Hematopoietic multipotent progenitor cell treated with erythropoietin and hydrocortisone succinate and interleukin-3 and kit ligand, for 4 days (in vitro differentiated cells): ENCODE measurements at places on chromosomes 12 and 14.

GRCh38 chr12:106126441-106127337, 12.1 kb downstream of the NUAK1 start:
- DNase-seq, result no peak

DNA sequence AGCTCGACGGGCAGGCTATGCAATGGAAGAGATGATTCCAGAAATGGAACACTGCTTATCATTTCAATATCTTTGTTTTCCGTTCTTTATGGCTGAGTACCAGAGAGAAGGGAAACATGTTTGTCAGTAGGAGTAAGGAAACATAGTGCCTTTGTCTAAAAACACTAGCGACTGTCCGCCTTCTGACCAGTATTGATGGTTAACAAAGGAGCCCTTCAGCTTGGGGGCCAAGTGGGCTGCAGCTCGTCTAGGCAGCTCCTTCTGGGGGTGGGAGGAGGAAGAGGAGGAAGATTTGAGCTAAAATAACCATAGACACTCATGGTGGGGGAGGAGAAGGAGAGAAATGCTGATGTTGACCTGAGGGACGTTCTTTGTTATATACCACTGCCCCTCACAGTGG, 15.0 kb downstream of the COQ5 start:
- DNase-seq, result no peak

GRCh38 chr14:80809663-80810062, 131.9 kb downstream of the CEP128 start:
- no peak for DNase-seq

DNA sequence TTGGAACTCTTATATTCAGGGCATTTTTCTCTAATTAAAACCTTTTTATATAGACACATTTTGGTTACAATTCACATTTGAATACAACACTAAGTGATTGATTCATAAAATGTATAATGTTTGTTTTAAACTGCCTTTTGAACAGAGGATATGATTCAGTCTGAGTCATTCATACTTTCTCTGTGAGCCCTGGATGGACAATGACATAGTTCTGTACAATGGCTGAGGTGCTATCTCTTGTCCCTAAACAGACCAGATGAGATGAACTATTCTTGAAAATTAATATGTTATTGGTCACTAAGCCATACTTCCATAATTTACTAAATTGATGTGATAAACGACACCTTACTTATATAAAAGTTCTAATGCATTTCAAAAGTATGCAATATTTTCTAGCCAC, 199.7 kb upstream of the ATXN7L3B start:
- no peak for DNase-seq

- DNase-seq, result no peak
Measured at GRCh38 chr12:3061501-3062215, 15.5 kb upstream of the TSPAN9 start.

GRCh38 chr14:53367644-53368026, 214.5 kb upstream of the DDHD1 start:
- DNase-seq, result no peak

- no peak for DNase-seq
Measured at GRCh38 chr12:112901271-112901670, 5.5 kb upstream of the OAS1 start.

DNA sequence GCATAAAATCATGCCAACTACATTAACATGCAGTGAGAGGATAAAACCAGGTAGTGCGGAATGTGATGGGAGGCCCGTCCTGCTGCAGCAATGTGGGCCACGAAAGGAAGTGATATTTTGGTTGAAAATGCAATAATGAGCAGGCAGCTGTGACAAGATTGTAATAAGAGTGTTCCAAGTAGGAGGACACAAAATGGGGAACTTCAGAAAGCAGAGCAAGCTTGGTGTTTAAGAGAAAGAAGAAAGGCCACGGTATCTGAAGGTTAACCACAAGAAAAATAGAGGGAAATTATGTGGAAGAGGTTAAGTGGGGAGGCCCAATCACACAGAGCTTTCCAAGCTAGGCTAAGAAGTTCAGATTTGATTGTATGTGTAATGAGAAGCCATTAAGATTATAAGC, 34.3 kb downstream of the OVCH1 start:
- DNase-seq, result peak; percentile 22

DNA sequence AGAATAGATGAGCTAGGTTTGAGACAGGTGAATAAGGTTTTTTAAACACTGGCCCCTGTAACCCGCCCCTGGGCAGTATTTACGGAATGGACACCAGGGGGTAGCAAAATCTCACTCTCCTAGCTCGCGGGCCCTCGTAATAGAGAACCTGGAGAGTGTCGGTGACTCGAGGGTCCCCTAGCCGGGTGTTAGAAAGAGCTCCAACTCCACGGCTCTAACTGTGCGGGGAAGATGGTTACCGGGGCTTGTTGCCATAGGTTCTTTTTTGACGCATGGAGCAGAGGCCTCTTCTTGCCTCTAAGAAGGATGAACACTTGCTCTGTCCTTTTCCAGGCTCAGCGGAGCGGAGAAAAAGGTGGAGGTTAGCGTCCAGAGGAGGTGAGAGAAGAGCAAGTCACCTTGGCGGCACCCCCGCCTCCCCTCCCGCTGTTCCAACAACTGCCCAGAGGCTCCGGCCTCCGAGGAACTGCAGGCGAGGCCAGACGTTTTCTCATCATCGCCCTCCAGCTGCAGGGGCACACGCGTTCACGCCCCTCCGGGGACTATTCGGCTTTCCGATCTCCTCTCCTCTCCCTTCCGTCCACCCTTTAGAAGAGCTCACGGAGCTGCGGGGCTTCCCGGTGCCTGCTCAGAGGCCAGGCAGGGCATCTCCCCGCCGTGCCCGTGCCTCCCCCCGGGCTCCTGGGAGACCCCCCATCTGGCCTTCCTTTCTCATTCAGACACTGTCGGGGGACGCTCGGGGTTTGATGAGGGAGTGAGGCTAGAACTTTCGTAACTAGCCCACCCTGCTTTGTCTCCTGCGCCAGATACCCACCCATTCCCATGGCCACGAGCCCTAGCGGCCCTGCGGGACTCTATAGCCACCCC, 1.4 kb upstream of the ARHGEF40 start:
- peak; percentile 89 for DNase-seq

DNA sequence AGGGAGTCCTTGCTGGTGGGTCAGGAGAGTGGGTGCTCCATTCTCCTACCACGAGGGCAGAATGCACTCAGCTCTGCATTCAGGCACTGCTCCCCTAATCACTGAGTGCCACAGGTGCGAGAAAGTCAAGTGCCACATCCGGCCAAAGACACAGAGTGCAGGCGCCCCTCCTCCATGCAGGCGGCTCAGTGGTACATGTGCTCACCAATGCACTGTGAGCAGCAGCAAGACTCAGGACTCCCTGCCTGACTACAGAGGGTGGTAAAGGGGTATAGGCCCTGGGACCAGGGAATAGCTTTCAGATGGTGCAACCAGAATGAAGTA, 32.9 kb downstream of the ZFYVE21 start:
- no peak for DNase-seq

GRCh38 chr12:15605881-15606590, 183.2 kb downstream of the EPS8 start:
- no peak for DNase-seq

DNA sequence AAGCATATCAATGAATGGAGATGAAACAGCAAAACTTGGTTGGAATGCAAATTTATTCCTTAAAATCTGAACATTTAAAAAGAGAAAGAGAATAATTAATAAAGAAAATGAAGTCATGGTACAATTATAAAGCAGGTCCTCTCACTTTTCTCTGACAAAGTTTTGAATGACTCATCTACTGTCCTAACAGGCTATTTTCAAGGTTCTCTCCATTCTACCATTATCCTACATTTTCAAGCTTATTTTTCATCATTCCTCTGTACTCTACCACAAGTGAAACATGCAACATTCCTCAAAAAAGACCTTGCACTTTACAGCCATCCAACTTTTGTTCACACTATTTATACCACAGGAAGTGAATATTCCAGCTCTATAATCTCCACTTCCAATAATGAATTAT, 36.9 kb upstream of the AP4S1 start:
- DNase-seq, result no peak

GRCh38 chr12:6204533-6205143, 4.4 kb downstream of the CD9 start:
- DNase-seq, result peak; percentile 61

GRCh38 chr12:18284386-18284785, 23.1 kb downstream of the PIK3C2G start:
- no peak for DNase-seq

- DNase-seq, result peak; percentile 71
Measured at GRCh38 chr14:68404652-68405183, 388.1 kb downstream of the ZFP36L1 start.

GRCh38 chr12:630656-631632, 32.3 kb downstream of the NINJ2 start:
- no peak for DNase-seq

GRCh38 chr12:89154743-89155499, 197.4 kb downstream of the DUSP6 start:
- DNase-seq, result peak; percentile 77

GRCh38 chr14:28755198-28755815, 11.3 kb upstream of the FOXG1 start:
- no peak for DNase-seq

DNA sequence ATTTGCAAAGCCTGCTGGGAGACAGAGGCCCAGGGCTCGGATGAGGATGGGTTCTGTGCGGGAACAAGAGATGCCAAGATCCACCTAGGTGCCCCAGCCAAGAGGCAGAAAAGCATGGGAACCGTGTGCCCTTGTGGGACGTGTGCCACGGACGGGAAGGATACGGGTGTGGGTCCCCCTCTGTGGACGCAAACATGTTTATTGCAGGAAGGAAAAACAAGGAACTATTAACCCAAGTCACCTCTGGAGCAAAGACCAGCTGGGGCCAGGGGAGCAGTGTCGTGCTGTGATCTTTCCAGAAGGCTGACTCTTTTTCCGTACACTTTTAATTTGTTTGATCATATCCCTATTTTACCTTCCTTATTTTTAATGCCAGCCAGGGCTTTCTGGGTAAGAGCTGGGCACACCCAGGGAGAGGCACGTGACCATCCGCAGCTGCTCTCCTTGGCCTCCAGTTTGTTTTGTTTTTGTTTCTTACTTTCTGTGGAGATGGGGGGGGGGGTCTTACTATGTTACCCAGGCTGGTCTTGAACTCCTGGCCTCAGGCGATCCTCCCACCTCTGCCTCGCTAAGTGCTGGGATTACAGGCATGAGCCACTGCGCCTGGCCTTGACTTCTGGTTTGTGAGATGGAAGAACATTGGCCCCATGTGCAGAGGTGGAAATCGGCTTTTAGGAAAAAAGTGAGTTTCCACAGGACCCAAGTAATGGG, 20.7 kb downstream of the SCARB1 start:
- no peak for DNase-seq

- peak; percentile 33 for DNase-seq
Measured at GRCh38 chr12:2548081-2548480, 246.7 kb upstream of the FKBP4 start.

- DNase-seq, result no peak
Measured at GRCh38 chr12:70271025-70271424, 27.8 kb downstream of the CNOT2 start.

- DNase-seq, result peak; percentile 27
Measured at GRCh38 chr14:89368490-89369477, 48.2 kb downstream of the FOXN3 start.

- DNase-seq, result peak; percentile 45
Measured at GRCh38 chr12:69985656-69986055, 160.6 kb downstream of the MYRFL start.

DNA sequence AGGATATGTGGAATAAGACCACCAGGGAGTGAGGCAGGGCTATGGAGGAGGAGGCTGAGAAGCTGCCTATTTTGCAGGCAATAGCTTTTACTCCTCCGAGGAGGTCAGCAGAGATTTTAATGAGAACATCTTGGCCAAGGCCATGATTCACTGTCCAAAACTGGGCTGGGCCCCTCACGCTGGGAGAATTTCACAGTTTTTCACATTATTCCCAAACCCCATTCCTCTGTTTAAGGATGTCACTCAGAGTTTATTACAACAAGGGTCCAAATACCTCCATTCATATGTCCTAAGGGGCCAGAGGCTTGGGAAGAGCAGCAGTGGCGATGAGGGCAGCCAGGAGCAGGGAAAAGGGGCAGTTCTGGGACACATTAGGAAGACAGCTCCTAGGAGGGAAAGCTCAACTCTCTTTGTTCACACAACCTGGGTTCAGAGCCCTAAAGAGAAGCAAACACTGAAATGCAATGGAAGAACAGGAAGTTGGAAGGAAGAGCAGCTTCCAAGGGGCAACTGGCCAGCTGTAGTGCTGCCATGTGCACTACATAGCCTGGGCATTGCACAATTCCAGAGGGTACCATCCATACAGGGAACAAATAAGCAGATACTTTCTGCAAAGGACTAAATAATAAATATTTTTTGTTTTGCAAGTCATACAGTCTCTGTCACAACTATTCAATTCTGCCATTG, 283.2 kb downstream of the NUAK1 start:
- no peak for DNase-seq

- DNase-seq, result no peak
Measured at GRCh38 chr12:19222558-19222957, 93.0 kb downstream of the PLEKHA5 start.

GRCh38 chr14:58239244-58240195, 5.1 kb upstream of the PSMA3 start:
- peak; percentile 86 for DNase-seq

DNA sequence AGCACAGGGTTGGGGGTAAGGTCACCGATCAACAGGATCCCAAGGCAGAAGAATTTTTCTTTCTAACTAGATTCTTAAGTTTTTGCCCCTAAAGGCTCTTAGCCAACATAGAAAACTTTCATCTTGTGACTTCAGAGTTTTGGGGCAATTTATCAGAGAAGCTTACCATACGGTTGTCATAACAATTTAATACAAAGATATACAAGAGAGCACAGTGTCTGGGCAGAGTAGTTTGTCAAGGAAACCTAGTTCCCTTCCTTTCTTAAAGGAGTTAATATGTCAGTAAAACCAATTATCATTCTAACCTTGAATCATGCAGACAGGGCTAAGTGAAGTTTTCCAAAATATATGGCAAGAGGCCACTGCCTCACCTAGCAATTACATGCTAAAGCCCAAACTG, 18.4 kb downstream of the NR2C1 start:
- DNase-seq, result no peak

DNA sequence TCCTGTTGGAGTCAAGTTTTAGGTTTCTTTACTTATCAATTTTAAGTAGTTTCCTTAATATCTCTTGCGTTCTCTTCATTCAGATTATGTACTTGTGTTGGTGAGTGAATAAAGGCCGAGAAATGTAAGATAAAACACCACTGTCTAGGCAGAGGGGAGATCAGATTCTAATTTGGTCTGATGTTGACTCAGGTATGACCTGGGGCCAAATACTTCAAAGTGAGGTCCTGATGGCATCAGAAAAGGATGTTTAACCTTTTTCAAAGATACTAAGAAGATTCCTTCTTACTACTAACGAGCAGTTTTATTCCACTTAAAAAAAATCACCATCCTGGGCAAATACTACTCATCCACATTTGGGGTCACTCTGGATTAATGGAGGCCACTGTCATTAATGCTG, 26.9 kb downstream of the APPL2 start:
- DNase-seq, result no peak

GRCh38 chr12:13095266-13095995, 8.0 kb downstream of the GSG1 start:
- DNase-seq, result no peak
